Esophagus mucosa (tissue), 1 donor: ENCODE measurements at places on chromosomes 7 and 10. TPM values are rescaled to one million over a fixed set of nuclear protein-coding genes. Genes with fewer than 3 reads are reported as not detected.

DNA sequence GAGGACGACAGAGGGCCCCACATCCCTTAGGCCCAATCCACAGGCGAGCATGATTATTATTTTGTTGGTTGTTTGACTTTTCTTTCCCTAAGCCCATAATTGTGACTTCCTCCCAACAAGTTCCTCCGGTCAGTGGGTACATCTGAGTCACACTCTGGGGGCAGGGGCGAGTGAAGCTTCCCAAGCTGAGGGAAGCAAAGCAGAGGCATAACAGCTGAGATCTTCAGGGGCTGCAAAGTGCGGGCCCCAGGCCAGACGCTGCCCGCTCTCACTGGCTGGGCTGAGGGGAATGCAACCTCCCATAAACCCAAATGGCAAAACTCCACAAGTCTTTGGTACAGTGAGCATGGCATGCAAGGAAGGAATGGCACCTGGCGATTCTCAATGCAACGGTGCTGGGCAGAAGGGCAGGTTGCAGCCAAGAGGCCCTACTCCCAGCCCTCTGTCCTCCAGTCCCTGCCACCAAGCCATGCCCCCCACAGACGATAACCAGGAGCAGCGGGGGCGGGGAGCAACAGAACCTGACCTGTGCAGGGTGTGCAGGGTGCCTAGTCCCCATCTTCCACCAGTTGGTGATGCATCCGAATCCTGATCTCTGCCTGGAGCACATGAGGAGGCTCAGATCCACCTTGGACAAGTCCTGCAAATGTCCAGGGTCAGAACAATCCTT lies 25.3 kb downstream of the TNS3 start:
- ATAC-seq, result no peak

- ATAC-seq, result no peak
These were observed 604.1 kb downstream of the GALNT17 start for GRCh38 chr7:71735961-71736556.

DNA sequence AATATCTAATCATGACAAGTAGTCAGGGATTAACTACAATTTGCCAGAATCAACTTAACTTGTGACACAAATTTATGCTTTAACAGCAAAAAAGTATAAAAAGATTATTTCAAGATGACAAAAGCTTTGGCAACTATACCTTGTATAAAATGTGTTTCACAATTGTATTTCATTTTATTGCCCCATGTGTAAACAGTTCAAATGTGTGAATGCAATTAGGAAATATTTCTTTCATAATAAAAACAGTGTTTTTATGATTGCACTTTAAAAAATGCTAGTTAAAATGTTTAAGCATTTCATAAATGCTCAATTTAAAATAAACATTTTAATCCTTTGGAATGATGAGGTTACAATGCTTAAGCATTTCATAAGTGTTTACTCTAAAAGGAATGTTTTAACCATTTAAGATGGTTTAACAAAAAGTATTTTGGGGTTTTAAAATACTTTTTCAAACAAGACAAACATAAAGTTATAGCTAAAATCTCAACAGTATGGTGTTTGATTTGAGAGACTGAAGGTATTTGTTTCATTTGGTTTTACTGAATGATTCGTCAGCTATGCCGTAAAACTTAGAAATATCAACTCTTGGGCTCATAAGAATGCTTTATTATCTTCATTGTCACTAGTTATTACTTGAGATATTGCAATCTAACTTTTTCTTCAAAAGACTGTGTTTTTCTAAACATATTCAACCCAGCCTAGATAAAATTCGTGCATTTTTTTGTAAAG lies 50.1 kb downstream of the SFTPD start:
- ATAC-seq, result no peak

GRCh38 chr10:13827076-13827797 lies 240.5 kb downstream of the PRPF18 start:
- ATAC-seq, result no peak

DNA sequence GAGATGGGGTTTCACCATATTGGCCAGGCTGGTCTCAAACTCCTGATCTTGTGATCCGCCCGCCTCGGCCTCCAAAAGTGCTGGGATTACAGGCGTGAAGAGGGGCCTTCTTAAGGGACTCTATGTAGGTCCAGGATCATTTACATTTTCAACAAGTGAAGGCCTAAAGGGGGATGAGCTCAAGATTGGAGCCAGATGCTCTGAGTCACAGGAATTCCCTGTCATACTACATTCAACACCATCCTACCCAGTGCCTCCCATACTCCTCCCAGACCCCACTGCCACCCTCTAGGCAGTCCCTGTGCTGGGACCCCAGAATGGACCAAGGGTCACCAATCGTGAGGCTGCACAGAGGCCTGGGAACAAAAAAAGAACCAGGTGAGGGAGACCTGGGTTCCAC lies 29.9 kb downstream of the CYTH3 start:
- no peak for ATAC-seq

GRCh38 chr7:97012365-97013133 lies 7.2 kb downstream of the DLX6 start:
- no peak for ATAC-seq

Gene RAPGEF5
- total RNA-seq, result 48.6 TPM

DNA sequence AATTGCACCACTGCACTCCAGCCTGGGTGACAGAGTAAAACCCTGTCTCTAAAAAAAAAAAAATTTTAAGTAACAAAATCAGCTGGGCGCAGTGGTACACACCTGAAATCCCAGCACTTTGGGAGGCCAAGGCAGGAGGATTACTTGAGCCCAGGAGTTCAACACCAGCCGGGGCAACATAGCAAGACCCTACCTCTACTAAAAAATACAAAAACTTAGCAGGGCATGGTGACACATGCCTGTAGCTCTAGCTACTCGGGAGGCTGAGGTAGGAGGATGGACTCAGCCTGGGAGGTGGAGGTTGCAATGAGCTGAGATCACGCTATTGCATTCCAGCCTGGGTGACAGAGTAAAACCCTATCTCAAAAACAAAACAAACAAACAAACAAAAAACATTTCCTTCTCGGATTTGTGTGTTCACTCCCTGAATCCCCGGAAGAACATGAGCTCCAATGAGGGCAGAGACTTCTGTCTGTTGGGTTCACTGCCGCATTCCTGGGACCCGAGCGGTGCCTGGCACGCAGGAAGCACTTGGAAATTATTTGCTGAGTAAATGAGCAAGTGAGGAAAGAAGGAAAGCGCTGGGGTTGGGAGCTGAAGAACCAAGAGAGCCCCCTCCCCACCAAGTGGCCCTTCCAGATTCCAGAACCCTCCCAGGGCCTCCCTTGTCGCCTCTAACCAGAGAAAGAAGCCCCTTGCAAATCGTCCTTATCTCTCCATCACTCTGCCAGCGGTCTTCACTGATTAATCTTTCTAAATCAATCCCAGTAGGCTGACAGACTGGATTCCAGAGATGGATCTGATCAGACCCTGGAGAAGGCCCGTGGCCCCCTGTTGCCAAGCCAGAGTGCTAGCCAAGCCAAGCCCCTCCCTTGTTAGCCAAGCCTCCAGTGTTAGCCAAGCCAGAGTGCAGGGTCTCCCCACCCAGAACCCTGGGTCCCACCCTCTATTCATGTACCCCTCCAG lies 6.2 kb downstream of the TNRC18 start:
- ATAC-seq, result no peak

DNA sequence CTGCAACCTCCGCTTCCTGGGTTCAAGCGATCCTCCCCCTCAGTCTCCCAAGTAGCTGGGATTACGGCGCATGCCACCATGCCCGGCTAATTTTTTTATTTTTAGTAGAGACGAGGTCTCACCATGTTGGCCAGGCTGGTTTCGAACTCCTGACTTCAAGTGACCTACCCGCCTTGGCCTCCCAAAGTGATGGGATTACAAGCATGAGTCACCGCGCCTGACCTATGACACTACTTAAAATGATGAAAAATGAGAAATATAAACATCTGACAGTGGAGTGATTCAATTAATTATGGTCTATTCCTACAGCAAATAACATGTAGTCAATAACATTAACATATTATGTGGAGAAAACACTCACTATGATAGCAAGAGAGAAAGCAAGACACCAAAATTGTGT lies 2.2 kb downstream of the BRAT1 start:
- ATAC-seq, result no peak
